ENCODE measurements at places on chromosomes 2 and 18.

- no peak for DNase-seq
These were observed 3.8 kb upstream of the SESTD1 start for GRCh38 chr2:179268277-179268925.

DNA sequence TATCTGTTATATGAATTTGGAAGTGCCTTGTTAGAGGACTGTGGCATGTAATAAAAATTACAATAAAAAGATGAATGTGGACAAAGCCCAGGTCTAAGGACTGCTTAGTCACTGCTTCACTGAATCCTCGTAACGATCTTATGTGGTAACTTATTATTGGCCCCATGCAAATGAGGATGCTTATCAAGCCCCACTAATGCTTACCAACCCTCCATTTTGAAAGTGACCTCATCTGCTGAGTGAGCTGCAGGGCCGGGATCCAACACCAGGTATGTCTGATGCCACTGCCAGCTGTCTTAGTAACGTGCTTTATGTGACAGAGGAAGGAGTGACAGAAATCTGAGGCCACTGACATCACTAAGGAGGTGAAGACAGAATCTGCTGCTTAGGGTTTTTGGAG is 65.3 kb upstream of the CCDC85A start:
- no peak for DNase-seq

GRCh38 chr18:69943021-69943420 is 4.7 kb downstream of the CD226 start:
- no peak for DNase-seq

DNA sequence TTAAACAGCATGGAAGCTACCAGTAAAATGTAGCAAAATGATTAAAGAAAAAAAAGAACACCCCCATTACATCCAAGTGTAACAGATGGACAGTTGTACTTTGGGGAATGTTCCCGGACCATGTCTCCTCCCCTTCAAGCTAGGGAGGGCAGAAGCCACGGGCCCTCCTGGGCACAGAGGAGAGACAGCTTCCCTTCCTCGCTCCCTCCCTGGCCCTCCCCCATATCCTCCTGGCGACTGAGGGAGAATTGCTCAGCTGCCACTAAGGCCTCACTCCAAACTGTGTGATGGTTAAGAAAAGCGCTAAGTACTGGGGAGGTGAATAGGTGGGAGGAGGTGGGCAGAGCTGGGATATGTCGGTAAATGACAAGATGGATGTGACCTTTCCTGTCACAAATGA is 358.0 kb downstream of the HRH4 start:
- DNase-seq = no peak

- DNase-seq = no peak
These were observed 58.7 kb downstream of the L3MBTL4 start for GRCh38 chr18:6355789-6356589.

- DNase-seq = no peak
These were observed 31.4 kb upstream of the MFSD6 start for GRCh38 chr2:190376591-190377245.

- peak; percentile 75 for DNase-seq
These were observed 36.4 kb upstream of the ZBTB7C start for GRCh38 chr18:48445540-48445939.

DNA sequence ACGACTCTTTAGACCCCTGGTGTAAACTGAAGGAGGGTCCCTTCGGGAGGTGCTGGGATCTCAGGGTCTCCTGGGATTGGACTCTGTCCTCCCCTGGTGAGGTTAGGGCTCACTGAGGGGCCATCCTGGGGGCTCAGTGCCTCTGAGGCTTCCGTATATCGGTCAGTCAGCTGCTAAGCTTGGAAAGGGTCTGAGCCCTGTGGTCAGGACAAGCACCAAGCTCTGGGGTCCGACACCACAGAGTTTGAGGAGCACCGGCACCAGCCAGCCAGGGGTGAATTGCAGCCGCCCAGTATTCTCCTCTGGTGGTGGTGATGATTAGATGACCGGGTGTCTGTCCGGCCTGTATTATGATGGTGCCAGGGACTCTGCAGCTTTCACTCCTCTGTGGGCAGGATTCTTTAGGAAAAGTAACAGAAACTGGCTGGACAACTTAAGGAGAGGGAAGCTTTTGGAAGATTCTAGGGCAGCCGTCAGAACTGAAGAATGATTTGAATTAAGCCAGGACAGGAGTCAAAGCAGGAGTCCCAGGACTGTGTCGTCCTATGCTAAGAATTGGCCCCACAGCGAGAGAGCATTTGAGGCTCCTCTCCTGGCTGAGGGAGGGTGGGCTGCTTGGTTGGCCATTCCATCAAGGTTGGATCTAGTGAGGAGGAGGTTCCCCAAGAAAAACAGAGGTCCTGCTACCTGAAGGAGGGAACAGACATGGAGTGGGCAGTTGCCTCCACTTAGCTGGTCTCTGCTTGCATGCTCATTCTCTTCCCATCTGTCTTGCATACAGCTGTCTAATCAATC is 158.6 kb upstream of the HS6ST1 start:
- DNase-seq = no peak

DNA sequence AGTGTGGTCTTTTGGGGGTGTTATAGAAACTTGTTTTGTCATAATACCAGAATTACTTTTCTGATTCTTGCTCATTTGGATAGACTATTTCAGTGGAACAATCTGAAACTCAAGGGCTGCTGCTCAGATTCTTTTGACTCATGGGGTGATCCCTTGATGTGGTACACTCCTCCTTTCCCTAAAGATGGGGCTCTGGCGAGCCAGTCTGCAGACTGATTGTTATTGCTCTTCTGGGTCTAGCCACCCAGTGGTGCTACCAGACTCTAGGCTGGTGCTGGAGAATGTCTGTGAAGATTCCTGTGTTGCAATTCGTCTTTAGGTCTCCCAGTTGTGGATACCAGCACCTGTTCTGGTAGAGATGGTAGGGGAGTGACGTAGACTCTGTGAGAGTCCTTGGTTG is 4.2 kb upstream of the MARS2 start:
- DNase-seq = no peak

GRCh38 chr18:47748093-47748796 is 182.2 kb downstream of the SMAD2 start:
- DNase-seq = no peak

DNA sequence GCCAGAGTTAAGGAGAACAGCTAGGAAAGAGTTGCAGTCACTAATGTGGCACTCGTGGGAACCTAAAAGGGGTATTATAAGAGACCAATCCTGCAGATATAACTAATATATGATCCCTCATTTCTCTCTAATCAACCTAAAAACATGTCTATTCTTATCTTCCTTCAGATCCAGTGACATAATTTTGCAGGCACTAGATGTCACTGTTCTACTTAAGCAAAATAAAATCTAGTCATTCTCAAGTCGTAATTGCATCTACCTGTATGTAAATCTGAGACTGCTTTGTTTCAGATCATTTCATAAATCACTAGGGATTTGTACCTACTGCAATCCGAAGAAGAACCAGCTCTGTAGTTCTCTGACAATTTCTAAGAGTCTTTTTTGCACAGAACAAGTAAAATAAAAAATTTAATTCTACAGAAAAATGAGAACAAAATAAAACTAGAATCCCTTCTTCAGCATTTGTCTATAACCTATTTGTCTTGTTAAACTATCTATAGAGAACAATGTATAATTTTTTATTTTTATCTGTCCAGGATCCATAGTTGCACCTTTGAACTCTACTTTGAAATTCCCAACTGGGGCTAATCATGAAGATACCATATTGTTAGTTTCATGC is 56.5 kb upstream of the ERBB4 start:
- no peak for DNase-seq

DNA sequence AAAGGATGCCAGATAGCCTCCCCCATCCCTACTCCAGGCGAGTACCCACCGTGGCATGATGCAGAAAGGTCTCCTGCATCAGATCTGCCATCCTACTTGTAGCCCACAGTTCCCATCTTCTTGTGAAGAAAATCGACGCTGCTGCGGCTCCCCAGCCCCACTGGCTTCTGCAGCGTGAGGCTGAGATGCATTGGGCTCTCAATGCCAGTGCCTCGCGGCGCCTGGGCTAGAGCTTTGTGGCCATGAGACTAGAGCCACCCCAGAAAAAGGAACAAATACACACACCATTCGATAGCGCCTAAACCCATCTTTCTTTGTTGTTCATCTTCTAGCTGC is 2.8 kb downstream of the NOL4 start:
- no peak for DNase-seq

DNA sequence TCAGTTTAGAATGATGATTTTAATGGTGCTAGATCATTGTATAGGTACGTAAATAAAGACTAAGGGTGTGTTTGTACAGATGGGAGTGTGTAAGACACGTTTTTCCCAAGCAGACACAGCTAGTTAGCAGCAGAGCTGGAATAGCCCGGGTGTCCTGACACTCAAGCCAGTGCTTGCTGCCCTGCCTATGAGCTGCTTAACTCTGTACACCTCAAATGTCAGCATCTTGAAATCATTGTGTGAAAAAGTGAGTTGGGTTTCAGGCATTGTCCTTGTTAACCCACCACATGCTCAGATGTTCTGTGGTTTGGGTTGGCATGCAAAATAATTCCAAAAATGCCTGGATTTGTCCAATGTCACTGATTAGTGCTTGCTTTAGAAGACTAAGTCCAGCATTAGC is 13.0 kb upstream of the TET3 start:
- DNase-seq = no peak

GRCh38 chr2:157363612-157364101 is 38.0 kb upstream of the ERMN start:
- DNase-seq = no peak

DNA sequence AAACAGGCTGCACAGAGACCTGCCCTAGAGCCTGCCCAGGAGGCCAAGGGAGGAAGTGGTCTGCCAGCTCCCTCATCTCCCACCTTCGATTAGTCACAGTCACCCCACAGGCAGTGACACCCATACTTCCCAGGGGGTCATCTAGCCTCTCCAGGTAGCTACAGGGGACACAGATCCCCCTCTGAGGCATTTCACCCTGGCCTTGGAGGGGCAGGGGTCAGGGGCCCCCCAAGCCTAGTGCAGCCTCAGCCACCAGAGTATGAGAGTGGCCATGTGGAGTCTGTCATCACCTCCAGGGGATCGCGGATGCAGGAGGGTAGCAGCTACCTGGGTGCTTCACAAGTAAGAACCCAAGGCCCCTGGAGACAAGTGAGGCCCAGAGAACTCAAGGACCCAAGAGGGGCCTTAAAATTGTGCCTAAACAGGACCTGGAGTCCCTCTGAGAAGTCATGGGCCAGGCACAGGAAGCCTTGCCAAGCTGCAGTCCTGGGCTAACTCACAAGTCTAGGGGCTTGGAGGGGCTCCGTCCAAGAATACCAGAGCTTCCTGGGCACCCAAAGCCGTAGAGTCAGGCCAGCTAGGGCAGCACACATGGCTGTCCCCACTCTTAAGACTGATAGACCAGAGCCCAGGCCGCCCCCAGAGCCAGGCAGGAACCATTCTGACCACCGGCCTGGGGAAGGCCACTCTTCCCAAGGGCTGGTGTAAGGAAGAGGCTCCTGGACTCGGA is 354.3 kb upstream of the ID2 start:
- DNase-seq = no peak

DNA sequence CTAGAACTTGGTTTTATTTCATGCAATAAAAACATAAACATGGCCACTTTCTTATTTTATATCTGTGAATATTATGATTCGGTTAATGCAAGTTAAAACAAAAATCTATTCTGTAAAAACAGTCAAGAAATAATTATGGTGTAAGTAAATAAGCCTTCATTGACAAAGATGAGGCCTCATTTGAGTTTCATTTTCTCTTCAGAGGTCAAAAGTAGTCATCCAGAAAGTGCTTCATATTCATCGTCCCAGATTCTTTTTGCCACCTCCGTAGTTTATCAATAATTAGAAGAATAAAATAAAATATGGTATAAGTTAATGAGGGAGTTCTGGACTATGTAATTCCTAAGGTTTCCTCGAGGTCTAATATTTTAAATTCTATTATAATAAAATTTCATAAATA is 19.4 kb upstream of the HNRNPA3 start:
- no peak for DNase-seq

DNA sequence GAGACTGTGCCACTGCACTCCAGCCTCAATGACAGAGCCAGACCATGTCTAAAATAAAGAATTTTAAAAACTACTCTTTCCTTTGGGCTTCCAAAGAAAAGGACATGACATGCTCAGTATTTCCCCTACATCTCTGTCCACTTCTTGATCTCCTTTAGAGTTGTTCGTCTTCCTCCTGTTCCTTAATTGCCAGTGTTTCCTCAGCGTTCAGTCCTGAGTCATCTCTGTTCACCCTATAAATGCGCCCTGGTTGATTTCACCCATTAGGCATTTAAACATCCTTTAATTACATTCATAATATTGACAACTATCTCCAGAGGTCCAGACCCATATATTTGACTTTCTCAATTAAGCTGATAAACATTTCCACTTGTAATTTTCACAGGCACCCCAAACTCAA is 64.0 kb downstream of the AAK1 start:
- DNase-seq = no peak

DNA sequence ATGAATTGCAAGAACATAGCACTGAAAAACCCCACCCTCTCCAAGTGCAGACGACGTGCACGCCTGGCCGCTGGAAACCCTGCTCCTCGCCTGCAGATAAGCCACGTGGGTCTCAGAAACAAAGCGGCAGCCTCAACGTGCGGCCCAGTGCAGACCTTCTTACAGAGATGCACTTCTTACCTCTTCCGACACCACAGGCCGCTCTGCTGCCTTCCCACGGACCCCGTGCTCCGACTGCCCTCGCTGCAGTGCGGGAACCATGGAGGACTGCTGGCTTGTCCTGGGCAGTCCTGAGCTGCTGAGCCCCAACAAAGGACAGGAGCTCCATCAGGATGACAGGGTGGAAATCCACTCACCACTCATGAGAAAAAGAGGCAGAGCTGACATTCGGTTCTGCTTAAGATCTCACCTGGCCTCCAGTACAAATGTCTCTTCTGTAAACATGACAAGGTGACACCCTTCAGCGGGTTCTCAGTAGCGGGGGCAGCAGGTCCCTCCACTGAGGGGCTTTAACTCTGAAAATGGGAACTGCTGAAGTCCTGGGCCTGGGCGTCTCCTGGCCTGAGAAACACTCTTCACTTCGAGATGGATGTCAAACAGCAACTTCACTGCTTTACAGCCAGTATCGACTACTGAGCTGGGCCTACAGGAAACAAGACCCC is 6.2 kb downstream of the COPS9 start:
- DNase-seq = no peak

GRCh38 chr2:78648558-78648957 is 376.9 kb upstream of the REG3G start:
- no peak for DNase-seq

- no peak for DNase-seq
These were observed 148.6 kb downstream of the COPS8 start for GRCh38 chr2:237234268-237234667.

- DNase-seq = no peak
These were observed 2.0 kb downstream of the KCTD1 start for GRCh38 chr18:26546170-26546874.

DNA sequence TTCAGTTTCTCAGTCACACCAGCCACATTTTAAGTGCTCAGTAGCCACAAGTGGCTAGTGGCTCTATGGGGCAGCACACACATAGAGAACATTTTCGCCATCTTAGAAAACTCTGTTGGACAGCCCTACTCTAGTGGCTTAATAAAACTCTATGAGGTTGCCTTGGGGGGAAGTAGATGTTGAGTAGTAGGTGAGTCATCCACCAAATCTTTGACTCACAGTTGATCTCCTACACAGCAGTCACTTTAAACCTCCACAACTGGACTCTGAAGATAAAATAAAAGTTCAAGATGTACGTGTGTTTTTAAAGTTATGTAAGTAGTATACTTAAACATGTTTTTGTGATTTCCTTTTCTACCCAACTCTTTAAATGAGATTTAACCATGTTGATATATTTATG is 379.0 kb downstream of the SETBP1 start:
- DNase-seq = no peak
